ENCODE measurements at places on chromosomes 11 and 22.

DNA sequence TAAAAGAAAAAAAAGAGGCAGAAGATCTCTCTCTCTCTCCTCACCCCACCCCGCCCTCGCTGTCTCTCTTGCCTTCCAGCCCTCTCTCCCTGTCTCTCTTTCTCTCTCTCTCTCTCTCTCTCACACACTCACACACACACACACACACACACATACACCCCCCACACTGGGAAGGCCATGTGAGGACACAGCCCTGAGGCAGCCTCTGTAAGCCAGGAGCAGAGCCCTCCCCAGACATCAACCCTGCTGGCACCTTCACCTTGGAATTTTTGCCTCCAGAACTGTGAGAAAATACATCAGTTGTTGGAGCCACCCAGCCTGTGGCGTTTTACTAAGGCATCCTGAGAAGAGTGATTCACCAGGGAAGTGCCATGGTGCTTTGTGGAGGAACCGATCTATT lies 14.7 kb downstream of the APOL3 start:
- no peak for DNase-seq

DNA sequence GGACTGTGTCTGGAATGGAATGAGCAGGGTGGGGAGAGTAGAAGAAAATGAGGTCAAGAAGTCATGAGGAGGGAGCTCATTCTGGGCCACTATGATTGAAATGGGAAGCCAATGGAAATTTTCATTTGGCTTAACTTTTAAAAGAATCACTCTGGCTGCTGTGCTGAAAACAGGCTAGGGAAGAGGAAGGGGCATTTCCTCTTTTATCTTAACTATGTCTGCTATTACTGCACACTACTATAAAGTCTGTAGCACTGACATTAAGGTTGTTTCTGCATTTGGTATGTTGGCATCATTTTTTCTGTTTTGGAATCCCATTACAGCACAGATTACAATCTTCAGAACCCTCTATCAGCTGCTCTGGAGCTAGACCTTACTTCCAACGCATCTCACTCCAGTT lies 8.2 kb downstream of the PATL1 start:
- no peak for DNase-seq

- DNase-seq = no peak
These were observed 12.8 kb downstream of the STT3A start for GRCh38 chr11:125605417-125605816.

DNA sequence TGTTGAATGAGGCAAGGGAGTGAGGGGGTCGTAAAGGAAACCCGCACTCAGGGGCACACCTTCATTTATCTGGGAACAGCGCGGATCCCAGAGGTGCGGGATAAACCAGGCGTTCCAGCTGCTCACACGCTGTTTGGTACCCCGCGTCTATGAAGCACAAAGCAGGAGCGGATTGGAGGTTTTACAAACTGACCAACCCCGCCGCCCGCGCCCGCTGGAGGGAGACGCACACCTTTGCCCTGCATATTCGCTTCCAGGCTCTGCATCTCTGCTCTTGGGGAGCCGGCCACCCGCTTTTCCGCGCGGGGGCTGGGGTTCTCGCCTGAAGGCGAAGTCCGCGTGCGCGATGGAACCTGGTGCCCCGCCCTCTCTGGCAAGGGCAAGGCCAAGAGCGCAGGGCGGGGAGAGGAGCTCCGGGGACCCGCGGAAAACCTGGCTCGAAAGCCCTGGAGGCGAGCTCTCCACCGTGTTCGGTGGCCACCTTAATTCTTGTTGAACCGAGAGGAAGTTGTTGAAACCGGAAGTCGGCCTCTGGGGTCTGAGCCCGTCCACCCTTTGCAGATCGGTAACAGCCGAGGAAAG lies 6.8 kb upstream of the ALX4 start:
- no peak for DNase-seq

GRCh38 chr11:128069665-128070064 lies 517.7 kb downstream of the ETS1 start:
- DNase-seq = no peak

DNA sequence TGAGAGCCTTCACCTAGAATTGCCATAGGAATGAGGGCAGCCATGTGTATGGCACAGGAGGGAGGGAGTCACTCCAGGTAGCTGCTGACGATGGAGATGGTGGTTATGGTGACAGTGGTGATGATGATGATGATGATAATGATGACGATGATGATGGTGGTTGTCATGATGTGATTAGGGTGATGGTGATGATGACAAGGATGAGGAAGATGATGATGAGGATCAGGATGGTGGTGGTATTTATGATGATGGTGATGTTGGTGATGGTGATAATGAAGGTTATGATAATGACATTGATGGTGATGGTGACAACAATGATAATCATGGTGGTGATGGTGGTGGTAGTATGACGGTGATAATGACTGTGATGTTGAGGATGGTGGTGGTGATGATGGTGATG lies 1130.5 kb downstream of the BRD1 start:
- no peak for DNase-seq

DNA sequence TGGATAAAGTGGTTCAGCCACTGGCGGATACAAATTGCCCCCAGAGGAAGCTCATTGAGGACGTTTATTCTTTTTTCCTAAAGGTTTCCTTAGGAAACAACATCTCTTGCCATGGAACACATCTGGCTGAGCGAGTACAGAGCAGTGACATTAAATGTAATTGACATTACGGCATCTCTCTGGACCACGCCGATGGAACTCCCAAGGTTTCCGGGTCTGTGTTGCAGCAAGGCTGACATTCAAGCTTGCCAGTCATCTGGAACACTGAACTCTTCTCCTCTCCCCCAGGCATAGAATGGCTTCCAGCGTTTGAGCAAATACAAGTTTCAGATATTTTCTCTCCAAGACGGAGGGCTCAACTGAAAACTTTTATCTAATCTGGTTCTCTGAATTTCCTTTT lies 42.1 kb downstream of the CLMP start:
- no peak for DNase-seq

DNA sequence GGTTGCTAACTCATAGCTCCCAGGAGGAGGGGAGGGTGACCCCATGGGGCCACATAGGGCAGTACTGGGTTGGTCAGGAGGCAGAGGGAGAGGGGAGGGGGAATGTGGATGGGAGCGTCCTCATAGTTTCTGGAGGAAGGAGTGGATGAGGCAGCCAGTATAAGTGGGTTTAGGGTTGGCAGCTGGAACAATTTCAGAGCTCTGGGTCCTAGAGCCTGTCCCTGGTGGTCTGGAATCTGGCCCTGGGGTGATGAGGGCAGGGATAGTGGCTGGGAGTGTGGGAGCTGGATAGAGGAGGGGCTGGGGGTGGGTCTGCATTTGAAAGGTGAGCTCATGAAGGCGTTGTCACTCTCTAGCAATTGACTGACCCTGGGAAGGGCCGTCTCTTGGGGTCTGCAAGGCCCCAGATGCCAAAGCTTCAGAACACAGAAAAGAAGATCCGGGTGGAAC lies 5.3 kb upstream of the MRGPRG start:
- DNase-seq = no peak

GRCh38 chr22:47062126-47062525 lies 299.7 kb downstream of the TBC1D22A start:
- DNase-seq = no peak

- DNase-seq = no peak
These were observed 74.3 kb downstream of the MYEOV start for GRCh38 chr11:69368119-69368880.

DNA sequence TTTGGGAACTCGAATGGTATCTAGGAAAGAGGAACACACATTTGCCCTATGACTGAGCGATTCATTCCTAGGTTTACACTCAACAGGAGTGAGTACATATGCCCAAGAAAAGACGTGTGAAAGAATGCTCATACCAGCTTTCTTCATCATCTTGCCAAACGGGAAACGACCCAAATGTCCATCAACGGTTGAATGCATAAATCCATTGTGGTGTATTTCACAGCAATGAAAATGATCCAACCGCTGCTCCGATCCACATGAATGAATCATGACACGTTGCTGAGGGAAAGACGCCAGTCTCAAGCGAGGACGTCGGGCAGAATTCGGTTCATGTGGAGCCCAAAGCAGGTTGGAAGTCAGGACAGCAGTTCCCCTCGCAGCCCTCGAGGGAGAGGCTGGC lies 71.5 kb downstream of the CYTH4 start:
- no peak for DNase-seq

DNA sequence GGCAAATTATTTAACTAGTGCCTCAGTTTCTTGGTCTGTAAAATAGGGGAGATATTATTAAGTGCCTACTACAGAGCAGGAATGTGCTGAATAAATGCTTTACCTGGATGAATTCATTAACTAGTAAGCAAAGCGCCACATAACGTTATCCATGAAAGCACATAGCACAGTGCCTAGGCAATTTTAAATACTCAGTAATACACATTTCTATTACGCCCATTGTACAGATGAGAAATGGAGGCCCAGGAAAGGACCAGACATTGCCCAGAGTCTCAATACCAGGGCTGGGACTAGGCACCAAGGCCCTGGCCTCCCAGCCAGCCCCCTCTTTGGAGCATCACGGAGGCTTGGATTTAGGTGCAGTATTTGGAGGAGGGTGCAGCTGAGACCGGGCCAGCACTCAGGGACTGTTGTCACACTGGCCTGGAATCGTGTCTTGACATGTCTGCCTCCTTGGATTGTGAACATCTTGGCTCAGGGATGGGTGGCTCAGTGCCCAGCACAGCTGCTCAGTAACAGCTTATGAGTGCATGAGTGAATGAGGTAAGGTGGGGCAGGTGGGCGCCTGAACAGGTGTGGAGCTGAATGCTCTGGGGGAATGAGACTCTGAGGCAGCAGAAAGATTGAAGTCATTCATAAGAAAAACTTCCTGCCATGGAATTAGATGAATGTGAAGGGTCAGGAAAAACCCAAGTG lies 42.1 kb upstream of the TPBGL start:
- no peak for DNase-seq

- no peak for DNase-seq
These were observed 7.8 kb downstream of the IFT27 start for GRCh38 chr22:36768141-36768540.

GRCh38 chr11:68275721-68276507 lies 4.1 kb upstream of the C11orf24 start:
- no peak for DNase-seq

- DNase-seq = no peak
These were observed 9.8 kb downstream of the NRXN2 start for GRCh38 chr11:64713016-64713707.

GRCh38 chr11:16013649-16014275 lies 342.6 kb downstream of the SOX6 start:
- DNase-seq = no peak

DNA sequence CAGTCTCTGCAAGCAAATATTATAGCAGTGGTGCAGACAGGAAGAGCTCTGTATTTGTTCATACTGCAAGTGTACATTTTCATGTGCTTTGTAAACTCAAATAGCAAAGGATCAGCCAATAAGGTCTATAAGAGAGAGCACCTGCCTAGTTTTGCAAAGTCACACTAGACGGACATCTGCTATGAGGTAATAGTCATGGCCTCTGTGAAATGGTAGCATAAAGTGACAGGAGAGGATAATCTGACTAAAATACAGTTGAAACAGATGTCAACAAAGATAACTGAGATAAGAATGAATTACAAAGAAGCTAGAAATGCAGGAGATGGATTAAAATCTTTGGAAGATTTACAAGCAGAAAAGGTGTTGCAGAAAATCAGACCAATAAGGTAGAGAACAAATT lies 70.6 kb upstream of the SPON1 start:
- DNase-seq = no peak

GRCh38 chr22:19714312-19715187 lies at the start of gene SEPTIN5:
SEPTIN5 (plus strand) TSS chr22:19714503; CDS start chr22:19714589, 86 bp downstream.
- no peak for DNase-seq

DNA sequence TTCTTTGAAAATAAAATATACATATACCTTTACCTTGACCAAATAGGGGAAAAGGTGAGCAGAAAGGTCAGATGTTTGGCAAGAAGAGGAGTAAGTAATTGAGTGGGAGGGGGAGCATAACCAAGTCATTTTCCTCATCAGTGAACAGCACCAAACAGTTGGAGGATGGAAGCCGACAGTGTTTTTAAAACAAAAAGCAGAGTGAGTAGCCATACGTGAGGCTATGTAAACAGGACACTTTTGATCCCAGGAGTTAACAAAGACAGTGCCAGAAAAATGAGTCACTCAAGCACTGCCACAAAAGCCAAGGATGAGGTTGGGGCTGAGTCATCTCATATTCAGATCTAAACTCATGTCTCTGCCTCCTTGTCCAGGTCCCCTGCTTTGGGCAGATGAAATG lies 734.7 kb downstream of the KCNA4 start:
- no peak for DNase-seq

DNA sequence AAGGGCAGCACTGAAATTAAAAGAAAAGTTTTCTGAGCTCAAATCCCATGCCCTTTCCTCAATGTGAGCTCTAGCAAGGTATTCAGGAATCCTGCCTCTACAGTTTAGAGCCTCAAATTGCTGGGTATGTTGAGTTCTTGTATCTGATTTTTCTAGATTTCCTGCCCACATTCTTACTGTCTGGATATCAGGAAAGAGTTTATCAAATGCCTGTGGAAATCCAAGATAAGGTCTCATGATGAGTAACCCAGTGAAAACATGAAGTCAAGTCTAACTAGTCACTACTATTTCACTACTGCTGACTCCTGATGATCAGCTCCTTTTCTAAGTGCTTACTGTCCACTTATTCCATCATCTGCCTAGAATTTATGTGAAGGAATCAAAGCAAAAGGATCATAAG lies 29.8 kb downstream of the LIMK2 start:
- DNase-seq = no peak

Measured in stimulated activated naive CD4-positive, alpha-beta T cell (primary cell).